ENCODE measurements at places on chromosomes 13 and 19.

- DNase-seq = peak; percentile 90
Measured at GRCh38 chr19:16139752-16140151, 3.7 kb upstream of the HSH2D start.

DNA sequence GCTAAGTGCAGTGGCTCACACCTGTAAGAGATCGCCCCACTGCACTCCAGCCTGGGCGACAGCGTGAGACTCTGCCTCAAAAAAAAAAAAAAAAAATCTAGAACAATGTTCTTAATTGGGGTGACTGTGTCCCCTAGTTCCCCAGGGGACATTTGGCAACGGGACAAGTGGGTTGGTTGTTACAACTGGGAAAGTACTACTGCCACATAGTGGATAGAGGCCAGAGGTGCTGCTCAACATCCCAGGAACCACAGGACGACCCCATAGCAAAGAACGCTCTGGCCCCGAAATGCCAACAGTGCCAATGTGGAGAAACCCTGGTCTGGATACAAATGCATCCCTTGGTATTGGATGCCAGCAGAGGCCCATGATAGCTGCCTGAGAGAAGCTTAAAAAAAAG lies 11.8 kb downstream of the NLRP12 start:
- no peak for DNase-seq

DNA sequence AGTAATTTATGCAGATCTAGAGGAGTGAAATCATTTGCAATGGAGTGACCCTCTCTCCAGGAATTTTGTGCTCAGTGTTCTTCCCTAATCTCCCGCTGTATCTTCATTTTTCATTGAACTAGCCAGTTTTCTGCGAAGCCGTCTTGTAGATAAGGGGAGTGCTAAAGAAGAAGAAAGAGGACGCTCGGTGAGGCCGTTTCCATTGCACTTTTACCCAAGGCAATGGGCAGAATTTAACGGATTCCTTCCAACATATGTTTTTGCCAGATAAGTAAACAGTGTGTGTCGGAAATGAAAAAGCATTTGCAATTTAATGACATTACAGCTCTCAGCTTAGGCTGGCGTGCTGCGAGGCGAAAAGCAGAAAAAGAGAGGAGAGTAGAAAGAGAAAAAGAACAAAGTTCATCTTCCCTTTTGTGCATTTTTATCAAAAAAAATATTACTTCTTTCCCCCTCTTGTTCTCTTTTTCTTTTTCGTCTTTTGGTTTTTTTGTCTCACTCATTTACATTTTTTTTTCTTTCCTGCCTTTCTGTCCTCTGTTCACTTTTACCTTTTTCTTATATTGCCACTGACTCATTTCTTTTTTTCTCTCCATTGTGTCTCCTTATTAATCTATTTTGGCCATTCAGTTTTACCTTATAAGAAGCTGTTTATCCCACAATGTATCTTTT lies 49.9 kb downstream of the SOX21 start:
- DNase-seq = no peak

DNA sequence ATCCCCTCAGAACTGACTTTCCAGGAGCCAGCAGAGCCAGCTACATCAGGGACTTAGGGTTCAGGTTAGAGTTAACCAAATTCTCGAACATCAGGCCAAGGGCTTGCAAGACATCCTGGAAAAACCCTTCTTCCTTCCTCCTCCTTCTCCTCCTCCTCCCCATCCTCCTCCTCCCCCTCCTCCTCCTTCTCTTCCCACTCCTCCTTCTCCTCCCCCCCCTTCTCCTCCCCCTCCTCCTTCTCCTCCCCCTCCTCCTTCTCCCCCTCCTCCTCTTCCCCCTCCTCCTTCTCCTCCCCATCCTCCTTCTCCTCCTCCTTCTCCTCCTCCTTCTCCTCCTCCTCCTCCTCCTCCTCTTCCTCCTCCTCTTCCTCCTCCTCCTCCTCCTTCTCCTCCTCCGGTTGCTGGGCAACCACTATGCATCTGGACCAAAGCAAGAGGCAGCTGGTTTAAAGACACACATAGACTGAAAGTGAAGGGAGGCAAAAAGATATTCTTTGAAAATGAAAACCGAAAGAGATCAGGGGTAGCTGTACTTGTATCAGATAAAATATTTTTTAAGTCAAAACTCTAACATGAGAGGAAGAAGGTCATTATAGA lies 5.9 kb upstream of the CCL25 start:
- DNase-seq = no peak

DNA sequence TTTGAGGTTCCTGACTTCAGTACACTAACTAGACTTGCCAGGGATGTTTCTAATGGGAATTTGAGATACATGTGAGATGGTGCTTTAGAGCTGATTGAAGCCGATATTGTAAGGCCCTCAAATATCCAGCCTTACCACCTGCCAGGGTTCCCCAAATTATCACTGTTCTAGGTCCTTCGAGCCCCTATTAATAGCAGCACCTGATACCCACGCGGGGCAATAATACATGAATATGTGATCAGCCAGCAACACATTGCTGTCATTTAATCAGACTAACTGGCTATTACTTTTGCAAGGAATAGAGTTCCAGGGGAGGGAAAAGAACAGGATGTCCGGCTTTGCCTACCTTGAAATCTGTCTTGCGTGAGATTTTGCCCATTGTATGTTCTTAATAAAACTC lies 5.1 kb downstream of the RGCC start:
- DNase-seq = no peak
